ENCODE measurements at places on chromosomes 3 and 15.

DNA sequence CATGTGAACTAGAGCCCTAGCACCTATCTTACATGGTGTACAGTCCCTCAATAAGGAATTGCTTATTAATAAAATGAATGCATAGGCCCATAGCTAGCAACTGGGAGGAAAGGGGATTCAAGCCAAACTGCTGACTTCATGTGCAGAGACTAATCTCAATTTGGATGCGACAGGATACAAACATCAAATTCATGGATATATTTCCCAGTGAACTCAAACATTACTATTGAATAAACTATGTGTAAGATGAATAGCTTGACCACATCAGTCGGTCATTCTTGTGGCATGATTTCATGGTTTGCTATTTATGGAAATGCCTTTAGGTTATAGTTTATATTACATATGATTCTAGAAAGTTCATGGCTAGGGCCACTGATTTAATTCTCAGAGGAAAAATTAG lies 268.6 kb upstream of the SLITRK3 start:
- no peak for DNase-seq

- no peak for DNase-seq
Observed at GRCh38 chr3:53303957-53304356, 43.4 kb downstream of the DCP1A start.

DNA sequence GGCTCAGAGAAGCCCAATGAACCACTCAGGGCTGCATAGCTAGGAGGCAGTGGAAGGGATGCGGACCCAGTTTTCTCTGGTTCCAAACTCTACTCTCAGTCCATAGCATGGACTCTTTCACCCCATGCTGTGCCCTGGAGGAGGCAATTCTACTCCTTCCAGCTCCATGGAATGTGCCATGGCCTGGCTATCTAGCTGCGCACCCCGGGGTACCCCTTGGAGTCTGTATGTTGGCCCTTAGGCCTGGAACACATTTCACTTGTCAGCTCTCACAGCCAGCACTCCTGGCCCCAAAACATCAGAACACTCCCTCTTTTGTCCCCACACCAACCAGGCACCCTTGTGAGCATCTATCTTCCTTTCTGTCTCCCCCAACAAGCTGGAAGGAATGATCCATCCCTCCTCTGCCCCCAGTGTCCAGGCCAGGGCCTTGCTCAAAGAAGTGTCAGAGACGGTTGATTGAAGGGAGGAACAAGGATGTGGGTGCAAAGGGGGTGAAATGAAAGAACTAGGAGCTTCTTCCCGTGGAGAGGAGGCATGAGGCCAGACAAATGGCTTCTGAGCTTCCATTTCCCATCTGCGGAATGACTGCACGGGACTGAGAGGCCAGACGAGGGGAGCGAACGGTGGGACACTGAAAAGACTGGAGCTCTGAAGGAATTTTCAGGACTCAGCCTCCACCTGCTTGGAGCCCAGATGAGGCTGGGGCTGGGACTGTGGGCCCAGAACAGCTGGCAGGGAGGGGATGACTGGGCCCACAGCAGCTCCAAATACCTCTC lies 2.8 kb downstream of the PRSS50 start:
- no peak for DNase-seq

DNA sequence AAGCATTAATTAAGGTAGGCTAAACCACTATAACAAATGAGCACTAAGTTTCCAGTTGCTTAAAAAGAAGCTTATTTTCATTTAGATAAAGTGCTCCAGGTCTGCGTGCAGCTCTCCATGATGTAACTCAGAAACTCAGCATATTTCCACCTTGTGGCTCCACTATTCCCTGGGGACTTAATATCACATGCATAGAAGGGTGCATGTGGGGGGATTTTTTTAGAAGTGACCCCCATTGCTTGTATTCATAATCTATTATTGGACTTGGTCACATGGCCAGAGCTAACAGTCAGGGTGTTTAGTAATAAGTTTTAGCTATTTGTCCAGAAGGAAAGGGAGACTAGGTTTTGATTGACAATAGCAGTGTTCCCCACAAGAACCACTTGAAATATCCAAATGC lies 86.8 kb downstream of the TMCO5A start:
- DNase-seq = no peak

DNA sequence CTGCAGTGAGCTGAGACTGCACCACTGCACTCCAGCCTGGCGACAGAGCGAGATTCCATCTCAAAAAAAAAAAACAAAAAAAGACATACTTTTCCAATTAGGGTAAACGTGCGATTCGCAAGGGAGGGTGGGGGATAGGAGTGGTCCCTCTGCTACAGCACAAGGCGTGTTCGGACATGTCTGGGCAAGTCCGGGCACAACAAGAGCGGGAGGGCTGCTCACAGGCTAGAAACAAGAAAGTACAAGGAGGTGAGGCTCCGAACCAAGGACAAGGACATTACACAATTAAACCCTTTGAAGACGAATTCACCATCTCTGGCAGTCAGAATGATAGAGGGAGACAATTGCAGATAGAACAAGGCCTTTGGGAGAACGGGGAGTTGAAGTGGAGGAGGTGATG lies 32.2 kb upstream of the BCL2A1 start:
- no peak for DNase-seq

- DNase-seq = no peak
Observed at GRCh38 chr3:132616780-132617179, 19.7 kb downstream of the ACKR4 start.

DNA sequence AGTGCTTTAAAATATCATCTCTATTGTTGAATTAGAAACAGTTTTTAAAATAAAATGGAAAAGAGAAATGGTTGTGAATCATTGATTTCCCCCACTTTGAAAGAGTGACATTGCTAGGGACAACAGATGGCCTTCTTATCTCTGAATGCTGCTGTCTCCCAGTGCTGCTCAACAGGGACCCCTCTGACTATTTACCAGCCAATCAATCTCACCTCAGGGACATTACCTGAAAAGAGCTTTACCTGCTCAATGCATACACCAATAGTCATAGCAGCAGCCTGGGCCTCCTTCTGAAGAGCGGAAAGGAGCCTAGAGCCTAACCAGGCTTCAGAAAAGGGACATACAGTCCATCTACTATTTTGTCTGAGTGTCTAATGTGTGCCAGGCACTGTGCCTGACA lies 162.8 kb downstream of the CGGBP1 start:
- no peak for DNase-seq

- no peak for DNase-seq
Observed at GRCh38 chr3:42442640-42443039, 32.2 kb upstream of the LYZL4 start.

DNA sequence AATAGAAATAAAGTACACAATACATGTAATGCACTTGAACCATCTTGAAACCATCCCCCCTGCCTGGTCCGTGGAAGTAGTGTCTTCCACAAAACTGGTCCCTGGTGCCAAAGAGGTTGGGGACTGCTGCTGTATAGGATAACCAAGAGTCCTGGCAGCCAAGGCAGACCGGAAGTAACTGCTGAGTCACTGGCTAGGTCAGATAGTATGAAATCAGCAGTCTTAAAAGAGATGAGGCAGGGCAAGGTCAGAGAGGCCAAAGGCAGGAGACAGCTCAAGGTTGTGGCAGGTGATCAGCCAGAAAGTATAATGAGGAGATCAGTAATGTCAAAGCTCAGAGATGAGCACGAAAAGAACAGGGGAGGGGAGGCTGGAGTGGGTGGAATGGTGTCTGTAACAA lies 60.2 kb downstream of the MAP3K13 start:
- DNase-seq = no peak

DNA sequence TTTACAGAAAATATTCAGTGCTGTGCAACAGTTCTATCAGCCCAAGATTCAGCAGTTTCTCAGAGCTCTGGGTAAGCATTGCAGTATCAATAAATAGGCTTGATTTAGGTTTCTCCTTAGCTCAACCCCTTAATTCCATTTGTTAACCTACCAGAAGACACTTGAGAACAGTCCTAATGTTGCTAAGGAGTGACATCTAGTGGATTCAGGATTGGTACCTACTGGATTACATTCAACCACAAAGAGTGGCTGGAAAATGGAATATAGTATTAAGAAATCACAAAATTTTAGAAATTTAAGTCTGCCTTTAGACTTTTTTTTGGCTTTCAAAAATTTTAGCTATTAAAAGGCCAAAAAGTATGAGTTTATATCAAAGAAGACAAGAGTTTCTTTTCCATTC lies 34.7 kb downstream of the POLG start:
- no peak for DNase-seq

DNA sequence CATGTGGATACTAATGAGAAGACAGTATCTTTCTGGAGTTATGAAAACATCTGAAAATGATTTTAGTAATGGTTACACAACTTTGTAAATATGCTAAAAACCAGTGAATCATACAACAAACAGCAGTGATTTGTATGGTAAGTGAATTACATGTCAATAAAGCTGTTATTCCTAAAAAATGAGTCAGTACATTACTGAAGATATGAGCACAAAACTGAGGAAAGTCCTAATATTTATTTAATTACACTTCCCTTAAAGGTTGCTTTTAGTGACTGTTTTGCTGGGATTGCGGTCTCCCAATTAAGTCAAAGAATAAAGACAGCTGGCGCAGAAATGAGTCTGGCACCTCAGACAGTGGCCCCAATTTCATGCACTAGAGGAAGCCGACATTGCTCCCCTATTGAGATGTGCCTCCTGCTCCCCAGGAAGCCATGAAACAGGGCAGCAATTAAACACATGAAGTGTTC lies 50.9 kb upstream of the FSIP1 start:
- no peak for DNase-seq

GRCh38 chr3:146163584-146163983 lies 2.6 kb upstream of the PLOD2 start:
- DNase-seq = no peak

- DNase-seq = no peak
Observed at GRCh38 chr3:163561151-163561550, 1517.1 kb downstream of the SI start.

GRCh38 chr3:113685956-113686721 lies 10.3 kb downstream of the USF3 start:
- peak; percentile 42 for DNase-seq

- DNase-seq = no peak
Observed at GRCh38 chr15:44147636-44148035, 47.4 kb downstream of the FRMD5 start.

DNA sequence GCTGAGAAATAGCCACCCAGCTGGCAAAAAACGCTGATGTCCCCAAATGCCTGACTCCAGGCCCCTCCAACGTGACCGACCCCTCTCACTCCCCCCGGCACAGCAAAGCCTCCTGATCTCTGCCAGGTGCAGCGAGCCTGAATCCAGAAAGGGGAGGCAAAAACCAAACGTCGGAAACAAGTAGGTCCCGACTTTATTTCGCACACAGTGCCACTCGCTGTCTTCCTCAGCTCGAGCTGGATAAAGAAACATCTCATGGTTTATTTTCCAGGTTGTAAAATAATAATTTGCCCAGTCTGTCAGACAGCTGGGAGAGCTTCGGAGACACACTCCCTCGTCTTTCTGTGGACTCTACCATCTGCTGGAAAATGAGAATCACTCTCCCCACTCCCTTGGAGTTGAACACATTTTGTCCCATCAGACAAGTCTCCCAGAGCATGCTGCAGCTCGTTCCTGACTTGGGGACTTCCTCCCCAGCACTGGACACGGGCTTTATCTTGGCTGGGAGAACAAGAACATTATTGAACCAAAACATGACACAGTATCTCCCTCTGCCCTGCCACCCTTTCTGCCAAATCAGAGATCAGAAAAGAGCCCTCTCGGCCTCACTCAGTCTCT lies 142.8 kb downstream of the NUP210 start:
- DNase-seq = no peak

- peak; percentile 3 for DNase-seq
Observed at GRCh38 chr3:143998266-143998665, 26.6 kb downstream of the DIPK2A start.

DNA sequence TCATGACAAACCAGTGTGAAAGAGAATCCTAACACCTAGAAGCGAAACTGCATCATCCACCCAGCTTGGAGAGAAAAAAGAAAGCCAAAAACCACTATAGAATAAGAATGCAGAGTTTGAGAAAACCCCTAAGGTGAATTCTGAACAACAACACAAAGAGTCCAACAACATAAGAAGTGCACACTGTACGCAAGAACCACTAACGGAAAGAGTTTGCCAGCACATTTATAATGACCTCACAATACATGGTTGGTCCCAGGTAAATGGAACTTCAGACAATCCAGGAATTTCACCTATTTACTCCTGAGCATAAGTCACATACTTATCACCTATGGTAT lies 128.3 kb upstream of the BHLHE40 start:
- DNase-seq = no peak

GRCh38 chr3:160403028-160403545 lies 3.6 kb downstream of the SMC4 start:
- DNase-seq = no peak

DNA sequence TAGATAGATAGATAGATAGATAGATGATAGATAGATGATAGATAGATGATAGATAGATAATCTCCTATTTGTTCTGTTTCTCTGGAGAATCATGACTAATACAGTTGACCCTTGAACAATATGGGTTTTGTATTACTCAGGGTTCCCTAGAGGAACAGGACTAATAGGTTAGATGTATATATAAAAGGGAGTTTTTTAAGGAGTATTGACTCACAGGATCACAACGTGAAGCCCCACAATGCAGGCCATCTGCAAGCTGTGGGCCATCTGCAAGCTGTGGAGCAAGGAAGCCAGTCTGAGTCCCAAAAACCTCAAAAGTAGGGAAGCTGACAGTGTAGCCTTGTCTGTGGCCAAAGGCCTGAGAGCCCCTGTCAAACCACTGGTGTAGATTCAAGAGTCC lies 67.6 kb downstream of the PYDC2 start:
- no peak for DNase-seq

GRCh38 chr3:57803647-57804081 lies 47.6 kb downstream of the SLMAP start:
- no peak for DNase-seq

DNA sequence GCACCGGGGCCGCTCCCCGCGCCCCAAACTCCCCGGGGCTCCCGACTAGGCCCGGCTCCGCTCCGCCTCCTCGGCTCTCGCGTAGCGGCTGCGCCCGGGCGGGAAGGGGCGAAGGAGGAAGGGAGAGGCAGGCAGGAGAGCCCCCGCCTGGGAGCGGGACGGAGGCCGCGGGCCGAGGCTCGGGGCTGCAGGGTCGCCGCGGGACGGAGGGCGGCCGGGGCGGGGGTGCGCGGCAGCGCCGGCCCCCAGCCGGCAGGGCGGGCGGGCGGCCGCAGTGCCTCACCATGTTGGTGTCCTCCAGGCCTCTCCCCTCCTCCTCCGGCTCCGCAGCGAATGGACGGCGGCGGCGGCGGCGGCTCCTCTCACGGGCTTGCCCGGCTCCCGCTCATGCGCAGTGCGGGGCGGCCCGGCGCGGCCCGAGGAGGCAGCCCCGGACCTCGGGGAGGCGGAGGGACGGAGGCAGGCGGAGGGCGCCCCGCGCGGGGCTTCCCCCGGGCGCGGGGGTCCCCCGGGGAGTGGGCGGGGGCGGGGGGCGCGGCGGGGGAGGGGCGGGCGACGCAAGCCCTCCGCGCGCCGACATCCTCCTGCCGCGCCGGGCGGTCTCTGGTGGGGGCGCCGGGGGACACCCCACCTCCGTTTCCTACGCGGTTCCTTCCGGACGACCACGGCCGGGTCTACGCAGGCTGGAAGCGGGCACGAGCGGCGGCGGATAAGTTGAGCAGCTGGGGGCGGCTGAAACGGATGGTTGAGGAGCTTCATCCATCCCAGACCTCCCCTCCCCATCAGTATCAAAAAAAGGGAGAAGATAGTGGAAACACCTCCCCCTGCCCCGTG lies at the start of gene DCUN1D1:
TSS of gene DCUN1D1 (minus strand) at position 335 of the 834 bp plus-strand sequence. CDS start at position 286, 49 bp downstream.
- DNase-seq = no peak

- DNase-seq = no peak
Observed at GRCh38 chr3:50559702-50560101, 7.8 kb downstream of the C3orf18 start.
